ENCODE measurements at places on chromosomes 12 and 14.

DNA sequence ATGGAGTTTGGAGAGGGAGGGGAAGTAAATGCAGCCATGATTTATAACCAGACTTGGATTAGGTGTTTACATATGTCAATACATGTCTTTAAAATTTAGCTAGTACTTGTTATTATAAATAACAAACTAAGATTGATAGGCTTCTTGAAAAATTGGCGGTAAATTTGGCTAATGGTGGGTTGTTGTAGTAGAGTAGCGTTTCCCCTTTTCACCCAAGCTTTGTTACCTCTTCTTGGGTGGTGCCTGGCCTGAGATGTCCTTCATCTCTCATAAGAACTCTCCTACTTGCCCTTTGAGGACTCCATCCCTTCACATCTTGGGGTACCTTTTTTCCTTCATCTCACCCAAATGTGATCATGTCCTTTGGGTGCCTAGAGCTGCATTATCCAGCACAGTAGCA is 11.2 kb downstream of the MARK3 start:
- DNase-seq, result no peak

- DNase-seq, result no peak
Measured at GRCh38 chr12:104702565-104703139, 245.9 kb downstream of the CHST11 start.

DNA sequence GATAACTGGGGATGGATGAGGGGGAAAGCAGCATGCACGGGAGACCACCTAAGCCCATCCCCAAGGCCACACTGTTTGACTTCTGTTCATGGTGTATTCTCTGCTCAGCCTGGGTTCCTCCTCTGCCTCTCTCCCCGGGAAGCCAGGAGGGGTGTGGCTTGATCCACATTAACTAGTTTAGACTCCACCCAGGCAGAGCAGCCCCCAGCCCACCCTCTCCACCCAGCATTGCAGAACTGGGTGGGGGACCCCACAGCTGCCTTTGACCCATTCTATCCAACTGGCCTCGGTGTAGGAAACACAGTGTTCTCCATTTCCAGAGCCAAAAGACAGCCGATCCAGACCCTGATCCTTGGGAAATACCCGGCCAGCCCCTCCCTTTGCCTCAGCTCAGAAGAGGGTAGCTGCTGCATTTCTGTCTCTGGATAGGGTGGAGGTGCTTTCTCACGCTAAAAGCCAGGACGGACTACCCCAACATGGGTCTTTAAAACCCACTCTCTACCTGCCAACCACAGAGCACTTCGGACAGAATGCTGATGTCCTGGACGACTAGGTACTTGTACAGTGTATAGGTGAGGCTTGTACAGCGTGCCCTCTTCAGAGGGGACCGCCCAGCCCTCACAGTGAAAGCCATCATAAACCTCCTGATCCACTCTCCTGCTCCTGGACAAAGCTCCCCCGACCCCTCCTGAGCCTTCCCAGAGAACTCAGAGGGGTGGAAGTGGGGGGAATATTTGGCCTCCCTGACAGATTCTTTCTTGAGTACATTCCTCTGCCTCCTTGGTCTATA is 9.4 kb downstream of the SPRYD3 start:
- DNase-seq, result no peak

DNA sequence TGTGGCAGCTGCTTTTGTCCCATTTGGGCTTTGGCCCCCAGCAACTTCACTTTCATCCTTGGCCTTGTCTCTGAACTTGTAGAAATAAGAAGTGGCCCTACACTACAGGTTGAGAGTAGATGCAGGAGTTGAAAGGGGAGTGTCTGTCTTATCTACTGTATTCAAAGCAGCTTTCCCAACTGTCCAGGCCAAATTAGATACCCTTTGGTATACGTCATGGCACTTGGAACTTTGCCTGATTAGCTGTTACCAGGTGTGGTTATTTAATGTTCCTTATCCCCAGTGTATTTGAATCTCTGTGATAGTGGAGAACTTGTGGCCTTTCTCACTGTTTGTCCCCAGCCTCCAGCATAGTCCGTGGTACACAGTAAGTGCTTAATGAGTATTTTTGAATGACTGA is 33.5 kb downstream of the SUDS3 start:
- no peak for DNase-seq

GRCh38 chr12:123681605-123682004 is 10.7 kb downstream of the TCTN2 start:
- DNase-seq, result no peak

- DNase-seq, result no peak
Measured at GRCh38 chr12:38875586-38876228, 29.7 kb downstream of the CPNE8 start.

DNA sequence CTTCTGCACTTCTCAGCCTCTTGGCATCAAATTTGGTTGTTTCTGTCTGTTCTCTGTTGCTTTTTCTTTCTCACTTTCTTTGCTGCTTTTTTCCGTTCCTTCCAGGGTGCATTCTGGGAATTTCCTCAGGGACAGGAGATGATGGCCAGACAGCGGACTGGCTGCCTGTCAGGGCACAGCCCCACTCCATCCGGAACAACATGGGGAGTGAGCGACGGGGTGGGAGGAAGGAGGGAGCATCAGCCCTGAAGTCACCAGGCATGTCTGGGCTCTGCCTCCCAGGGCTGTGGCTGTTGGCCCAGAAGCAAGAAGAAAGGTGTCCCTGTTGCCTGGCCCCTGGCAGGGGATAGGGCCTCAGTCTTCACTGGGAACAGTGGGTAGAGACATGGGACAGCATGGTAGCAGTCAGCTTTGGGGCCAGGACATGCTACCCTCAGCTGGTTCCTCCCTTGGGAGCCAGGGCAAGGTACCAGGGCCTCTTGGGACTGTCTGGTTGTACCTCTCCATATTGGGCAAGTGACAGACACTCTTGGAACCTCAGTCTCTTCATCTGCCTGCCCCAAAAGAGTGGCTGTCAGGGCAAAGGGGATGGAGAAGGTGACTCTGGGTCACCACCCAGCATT is 8.6 kb downstream of the PGF start:
- DNase-seq, result no peak

GRCh38 chr14:68733086-68733914 is 59.6 kb downstream of the ZFP36L1 start:
- no peak for DNase-seq

- DNase-seq, result peak; percentile 73
Measured at GRCh38 chr12:71664411-71665089, 449 bp downstream of the THAP2 start.

DNA sequence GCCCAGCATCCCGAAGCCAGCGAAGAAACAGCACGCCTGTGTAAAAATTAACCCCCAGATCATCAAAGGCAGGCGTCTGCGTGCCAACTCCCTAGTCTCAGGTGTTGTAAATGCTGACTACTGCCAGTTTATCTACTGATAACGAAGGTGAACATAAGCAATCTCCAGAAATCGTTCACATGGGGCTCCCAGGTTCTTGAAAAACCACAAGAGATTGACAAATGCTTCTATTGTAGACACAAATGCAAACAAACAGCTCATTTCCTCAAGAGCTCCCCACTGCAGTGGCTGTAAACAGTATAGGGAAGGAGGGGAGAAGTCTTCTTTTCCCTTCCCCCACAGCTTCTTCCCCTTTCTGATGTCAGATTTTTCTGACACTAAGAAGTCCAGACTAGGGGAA is 5.3 kb upstream of the PLEKHG3 start:
- DNase-seq, result no peak

DNA sequence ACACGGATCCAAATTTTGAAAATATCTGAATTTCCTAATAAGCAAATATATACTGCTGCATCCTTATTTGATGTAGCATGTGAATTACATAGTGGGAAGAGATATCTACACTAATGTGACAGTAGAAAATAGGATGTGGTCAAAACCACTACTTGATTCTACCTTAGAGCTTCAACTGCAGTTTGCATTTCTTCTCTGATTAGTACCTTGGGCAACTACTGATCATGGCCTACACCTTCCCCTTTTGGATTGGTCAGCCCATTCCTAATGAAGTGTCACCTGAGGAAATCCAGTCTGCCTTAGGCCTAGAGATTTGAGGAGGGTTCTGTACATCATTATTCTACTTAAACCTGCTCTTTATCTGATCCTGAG is 10.7 kb downstream of the LLPH start:
- DNase-seq, result no peak

- DNase-seq, result peak; percentile 51
Measured at GRCh38 chr12:102951841-102952240, 5.6 kb upstream of the ASCL1 start.

DNA sequence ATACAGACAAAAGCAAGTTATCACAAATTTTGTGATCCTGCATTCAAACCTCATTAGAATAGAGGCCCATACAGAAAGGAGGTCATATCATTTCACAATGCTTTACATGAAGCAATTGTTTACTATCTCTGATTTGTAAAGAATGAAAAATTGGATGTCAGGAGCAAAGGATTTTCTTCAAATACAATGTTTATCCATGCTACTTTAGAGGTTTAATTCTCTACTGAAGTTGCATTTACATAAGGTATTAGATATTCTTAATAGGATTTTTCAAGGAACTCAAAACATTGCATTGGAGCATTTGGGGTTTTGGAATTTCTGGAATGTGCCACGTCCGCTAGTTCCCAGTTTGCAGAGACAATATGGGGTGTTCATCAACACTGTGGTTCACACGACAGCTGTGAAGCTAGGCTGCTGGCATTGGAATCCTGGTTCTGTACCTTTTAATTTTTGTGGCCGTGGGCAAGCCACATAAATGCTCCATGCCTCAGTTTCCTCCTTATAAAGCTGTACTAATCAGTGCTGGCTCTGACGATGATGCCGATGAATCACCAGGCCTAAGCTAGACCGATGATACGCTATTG is 174.8 kb downstream of the APAF1 start:
- no peak for DNase-seq

- DNase-seq, result no peak
Measured at GRCh38 chr12:59372956-59373355, 222.9 kb upstream of the SLC16A7 start.

DNA sequence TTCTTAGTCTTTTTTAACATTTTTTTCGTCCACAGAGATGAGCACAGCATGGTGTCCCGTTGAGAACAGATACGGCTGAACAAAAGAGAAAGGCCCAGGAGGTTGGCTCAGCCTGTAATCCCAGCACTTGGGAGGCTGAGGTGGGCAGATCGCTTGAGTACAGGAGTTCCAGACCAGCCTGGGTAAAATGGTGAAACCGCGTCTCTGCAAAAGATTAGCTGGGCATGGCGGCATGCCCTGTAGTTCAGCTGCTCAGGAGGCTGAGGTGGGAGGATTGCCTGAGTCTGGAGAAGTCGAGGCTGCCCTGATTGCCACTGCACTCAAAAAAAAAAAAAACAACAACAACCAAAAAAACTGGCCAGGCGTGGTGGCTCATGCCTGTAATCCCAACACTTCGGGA is 5.9 kb upstream of the EP400 start:
- no peak for DNase-seq

- DNase-seq, result peak; percentile 99
Measured at GRCh38 chr14:105020815-105021655, at the start of gene CDCA4. Gene CDCA4, minus strand, starts transcription at chr14:105021083. Its CDS starts 9,154 bp downstream, at chr14:105011929.

GRCh38 chr14:92263681-92264080 is 59.3 kb upstream of the SLC24A4 start:
- DNase-seq, result no peak

- no peak for DNase-seq
Measured at GRCh38 chr14:88981948-88982347, 157.5 kb downstream of the TTC8 start.

DNA sequence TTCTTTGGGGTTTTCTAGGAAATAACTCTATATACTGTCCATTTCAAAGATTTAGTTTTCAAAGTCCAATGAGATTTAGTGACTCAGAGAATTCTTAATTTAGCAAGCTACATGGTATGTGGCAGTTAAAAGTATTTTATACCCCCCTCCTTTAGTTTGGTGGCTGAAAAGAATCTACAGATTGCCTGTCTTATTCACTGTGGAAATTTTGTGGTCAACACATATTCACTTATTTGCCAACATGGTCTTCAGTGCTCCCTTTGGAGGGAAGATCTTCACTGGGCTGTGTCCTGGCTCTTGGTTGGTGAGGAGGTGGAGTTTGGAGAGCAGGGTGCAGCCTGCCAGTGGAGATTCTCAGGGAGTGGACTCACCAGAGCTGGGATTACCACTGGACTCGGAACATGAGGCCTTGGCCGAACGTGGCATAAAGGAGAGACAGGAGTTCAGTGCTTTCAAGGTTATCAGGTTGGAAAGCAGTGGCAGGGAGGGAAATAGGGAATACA is 39.8 kb downstream of the SAMD4A start:
- DNase-seq, result no peak

- DNase-seq, result no peak
Measured at GRCh38 chr14:20904393-20905029, 13.3 kb downstream of the RNASE3 start.

- no peak for DNase-seq
Measured at GRCh38 chr14:54211551-54212308, 185.1 kb upstream of the CDKN3 start.

DNA sequence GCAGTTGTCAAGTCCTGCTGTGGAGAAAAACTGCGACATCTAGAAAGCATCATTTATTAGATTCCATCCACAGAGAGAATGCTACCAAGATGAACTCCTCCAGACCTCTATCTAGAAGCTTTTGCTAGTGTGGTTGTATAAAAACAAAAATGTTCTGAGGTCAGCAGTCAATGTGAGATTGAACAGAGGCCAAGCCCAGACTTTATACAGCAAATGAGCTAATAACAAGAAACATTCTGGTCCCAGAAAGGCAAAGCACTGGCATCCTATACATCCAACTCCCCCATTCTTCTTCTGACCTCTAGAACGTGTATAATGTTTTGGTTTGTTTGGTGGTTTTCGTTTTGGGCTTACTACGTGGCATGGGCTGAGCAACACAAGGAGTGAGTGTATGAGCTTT is 26.7 kb upstream of the RIN3 start:
- DNase-seq, result no peak

DNA sequence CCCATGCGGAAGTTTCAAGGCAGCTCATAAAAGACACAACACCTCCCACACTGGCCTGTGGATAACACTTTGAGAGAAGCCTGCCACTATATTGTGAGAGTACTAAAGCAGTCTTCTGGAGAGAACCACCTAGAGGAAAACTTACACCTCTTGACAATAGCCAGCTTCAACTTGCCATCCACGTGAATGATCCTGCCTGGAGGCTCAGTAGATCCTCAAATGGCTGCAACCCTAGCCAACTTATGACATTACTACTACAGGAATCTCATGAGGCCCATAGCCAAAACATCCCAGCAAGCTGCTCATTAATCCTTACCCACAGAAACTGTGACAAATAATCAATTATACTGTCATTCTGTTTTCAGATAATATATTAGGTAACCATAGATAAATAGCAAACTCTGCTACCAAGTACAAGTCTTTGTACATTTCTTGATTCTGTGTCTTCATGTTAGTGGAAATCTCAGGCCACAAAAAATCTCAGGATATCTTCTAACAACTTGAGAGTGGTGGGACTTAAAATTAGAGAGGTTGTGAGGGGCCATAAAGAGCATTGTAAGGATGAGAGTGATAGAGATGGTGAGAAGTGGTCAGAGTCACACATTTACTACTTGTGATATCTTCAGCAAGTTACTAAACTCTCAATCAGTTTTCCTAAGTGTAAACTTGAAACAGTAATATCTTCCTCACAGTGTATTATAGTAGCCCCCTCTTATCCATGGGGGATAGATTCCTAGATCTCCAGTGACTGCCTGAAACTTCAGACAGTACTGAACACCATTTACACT is 368.0 kb downstream of the C12orf50 start:
- no peak for DNase-seq

GRCh38 chr12:95633732-95634465 is 82.6 kb upstream of the USP44 start:
- DNase-seq, result no peak
